ENCODE measurements at places on chromosomes 16 and 17.

DNA sequence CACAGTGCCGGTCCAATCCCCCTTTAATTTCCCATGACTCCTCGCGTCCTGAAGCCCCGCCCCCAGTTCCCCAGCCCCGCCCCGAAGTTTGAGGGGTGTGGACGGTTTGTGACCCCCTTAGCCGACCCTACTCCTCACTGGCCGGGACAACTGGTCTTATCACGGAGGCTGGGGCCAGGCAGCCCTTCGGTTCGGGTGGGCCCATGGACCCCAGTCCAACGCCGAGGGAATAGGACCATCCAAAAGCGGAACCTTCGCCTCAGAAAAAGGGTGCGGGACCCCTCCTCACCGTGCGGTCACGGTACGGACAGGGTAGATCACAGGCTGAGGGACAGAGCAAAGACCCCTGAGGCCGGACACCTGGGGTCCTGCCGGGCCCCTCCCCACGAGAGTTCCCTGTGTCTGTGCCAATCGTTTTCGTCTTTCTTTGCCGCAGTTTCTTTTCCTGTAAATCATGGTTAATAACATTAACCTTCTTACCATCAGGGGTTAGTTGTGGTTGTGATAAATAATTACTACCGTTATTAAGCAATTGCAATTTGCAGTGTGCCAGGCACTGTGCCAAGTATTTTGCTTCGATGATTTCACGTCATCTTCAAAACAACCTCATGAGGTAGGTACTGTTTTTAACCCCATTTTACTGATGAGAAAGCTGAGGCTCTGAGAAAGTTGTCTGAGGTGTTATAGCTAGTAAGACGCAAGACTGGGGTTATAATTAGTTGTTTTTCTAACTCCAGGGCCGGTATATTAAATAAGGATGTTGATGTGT lies 543 bp downstream of the TMUB2 start:
- peak; percentile 63 for ATAC-seq

DNA sequence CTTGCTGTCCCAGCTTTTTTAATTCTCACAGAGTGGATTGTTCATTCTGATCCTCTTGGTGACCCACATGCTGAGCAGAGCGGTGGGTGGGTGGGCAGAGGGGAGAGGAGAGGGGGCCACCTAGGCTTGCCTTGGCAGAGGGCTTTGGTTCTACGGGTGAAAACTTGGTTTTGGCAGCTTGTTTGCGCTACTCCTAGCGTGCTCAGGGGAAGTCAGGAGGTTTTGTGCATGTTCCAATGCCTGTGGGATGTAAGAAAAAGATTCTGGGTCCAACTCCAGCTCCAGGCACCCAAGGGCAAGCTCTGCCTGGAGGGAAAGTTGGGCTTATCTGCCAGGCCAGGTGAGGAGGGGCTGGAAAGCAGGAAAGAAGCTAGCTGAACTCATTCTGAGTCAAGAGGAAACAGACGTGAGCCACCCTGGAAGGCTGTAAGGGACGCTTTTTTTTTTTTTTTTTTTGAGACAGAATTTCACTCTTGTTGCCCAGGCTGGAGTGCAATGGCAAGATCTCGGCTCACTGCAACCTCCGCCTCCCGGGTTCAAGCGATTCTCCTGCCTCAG lies 169.1 kb downstream of the WSCD1 start:
- no peak for ATAC-seq

- no peak for ATAC-seq
Measured at GRCh38 chr16:63907251-63907650, 1214.6 kb downstream of the CDH11 start.

GRCh38 chr17:44909681-44910144 lies 5.6 kb downstream of the GFAP start:
- ATAC-seq = no peak

- no peak for ATAC-seq
Measured at GRCh38 chr16:74321356-74321755, 24.7 kb downstream of the PSMD7 start.

GRCh38 chr17:14080847-14081251 lies 11.5 kb downstream of the COX10 start:
- no peak for ATAC-seq

DNA sequence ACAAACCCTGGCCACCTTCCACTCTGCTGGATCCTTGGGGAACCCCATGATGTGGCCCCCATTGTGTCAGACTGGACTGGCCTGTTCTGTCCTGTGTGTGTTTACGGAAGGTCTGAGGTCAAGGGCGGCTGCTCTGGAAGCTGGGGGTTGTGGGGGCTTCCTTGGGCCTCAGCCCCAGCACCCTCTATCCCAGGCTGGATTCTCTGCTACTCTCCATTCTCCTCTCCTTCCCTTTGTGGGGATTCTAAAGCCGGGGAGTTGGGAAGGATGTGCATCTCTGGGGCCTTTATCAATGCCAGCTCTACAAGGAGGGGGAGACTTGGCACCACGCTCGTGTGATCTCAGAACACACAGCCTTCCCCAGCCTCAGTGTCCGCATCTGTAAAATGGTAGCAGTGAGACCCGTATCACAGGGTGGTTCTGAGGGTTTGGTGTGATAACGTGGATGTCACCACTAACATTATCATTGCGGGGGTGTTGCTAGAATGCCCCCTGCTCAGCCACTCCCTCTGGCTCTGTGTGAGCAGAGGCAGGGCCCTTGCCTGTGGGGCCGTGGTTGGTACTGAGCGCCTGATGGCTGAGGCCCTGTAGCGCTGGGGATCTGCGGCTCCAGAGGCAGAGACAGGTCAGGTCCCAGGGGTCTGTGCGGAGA lies 18.1 kb downstream of the ADGRG1 start:
- ATAC-seq = no peak

DNA sequence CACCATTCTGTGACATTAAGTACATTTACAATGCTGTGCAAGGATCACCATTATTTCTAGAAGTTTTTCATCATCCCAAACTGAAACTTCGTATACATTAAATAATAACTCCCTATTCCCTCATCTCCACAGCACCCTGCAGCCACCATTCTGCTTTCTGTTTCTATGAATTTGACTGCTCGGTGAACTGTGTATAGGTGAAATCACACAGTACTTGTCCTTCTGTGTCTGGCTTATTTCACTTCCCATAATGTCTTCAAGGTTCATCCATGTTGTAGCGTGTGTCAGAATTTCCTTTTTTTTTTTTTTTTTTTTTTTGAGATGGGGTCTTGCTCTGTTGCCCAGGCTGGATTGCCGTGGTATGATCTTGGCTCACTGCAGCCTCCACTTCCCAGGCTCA lies 20.4 kb downstream of the RAP1GAP2 start:
- ATAC-seq = no peak

DNA sequence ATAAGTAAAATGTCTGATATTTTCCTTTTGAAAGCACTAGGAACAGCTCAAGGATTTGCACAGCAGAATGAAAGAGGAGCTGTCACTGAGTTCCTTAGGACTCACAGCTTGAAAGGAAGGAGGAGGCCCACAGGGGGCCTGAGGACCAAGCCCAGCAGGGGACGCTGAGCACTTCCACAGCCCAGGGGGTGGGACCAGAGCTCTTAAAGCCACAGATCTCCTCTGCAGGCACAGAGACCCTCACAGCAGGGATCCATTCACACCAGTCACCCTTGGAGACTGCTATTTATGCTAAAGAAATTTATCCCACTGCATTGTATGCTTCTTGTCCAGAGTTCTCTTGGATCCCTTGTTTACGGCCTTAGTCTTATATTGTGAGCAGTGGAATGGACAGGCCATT lies 253.3 kb downstream of the STX8 start:
- ATAC-seq = no peak

GRCh38 chr16:79042886-79043285 lies 557.7 kb downstream of the MAF start:
- ATAC-seq = no peak

GRCh38 chr16:4272114-4272956 lies 488 bp downstream of the TFAP4 start:
- peak; percentile 11 for ATAC-seq

DNA sequence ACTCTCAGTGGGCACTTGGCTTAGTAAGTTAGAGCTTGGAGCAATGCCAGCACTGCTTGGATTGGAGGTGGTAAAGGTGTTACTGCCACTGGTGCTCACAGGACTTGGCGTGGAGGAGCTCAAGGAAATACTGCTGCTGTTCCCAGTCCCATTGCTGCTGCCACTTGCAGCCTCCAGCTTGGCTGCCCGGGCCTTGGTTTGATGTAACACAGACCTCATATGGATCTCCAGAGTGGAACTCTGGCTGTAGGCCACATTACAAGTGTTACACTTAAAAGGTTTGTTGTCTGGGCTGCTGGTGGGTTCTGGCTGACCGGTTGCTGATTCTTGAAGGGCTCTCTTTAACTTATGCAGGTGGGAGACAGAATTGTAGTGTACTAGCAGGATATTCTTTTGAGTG lies 250.3 kb downstream of the ZFHX3 start:
- no peak for ATAC-seq

- no peak for ATAC-seq
Measured at GRCh38 chr16:61366006-61366405, 670.2 kb downstream of the CDH8 start.

DNA sequence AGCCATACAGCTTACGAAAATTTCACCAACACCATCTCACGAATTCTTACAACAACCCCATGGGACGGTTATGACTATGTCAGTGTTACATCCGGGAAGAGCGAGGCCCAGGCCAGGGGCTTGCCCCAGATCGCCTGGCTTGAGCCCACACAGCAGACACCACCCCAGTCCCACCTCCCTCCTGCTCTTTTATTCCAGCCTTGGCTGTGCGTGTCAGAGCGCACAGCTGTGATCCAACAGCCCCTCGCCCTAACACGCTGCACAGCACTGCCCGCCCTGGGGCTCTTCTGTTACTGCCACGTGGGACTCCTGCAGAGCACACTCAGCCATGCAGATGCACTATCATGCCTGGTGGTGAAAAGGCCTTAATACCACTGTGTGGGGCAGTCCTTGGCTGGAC lies 127.9 kb downstream of the ENGASE start:
- no peak for ATAC-seq

- no peak for ATAC-seq
Measured at GRCh38 chr17:77425791-77426641, 285.2 kb downstream of the SEC14L1 start.

- no peak for ATAC-seq
Measured at GRCh38 chr17:76204277-76204676, 36.0 kb downstream of the RNF157 start.

- ATAC-seq = no peak
Measured at GRCh38 chr17:69223809-69224208, 4.8 kb downstream of the ABCA10 start.

DNA sequence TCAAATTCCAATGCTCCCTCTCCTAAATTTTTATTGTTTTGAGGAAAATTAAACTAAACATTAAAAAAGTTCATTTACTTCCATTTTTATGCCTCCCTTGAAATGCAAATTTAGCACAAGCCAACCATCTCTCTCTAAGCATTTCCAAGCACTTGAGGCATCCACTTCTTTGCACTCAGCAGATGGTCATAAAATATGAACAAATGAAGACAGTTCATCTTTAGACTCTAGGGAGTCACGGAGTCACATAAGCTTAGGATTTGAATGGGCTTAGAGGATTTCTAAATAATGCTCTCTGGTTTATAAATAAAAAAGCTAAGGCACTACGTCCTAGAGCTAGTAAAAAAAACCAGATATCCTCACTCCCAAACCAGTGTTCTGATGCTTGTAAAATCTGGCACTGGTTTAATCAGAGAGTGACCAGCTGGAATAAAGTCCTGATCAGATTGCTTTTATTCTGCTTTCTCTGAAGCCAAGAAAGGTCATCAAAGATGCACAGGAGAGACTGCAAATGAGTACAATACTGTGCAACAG lies 204.2 kb downstream of the CA10 start:
- no peak for ATAC-seq

- peak; percentile 92 for ATAC-seq
Measured at GRCh38 chr16:72099377-72099818, 5.8 kb downstream of the DHX38 start.

GRCh38 chr16:1839554-1839953 lies 12.5 kb downstream of the FAHD1 start:
- ATAC-seq = no peak

GRCh38 chr16:27066668-27067537 lies at the start of gene C16orf82:
C16orf82 (plus strand) TSS chr16:27066927.
- ATAC-seq = no peak

- ATAC-seq = no peak
Measured at GRCh38 chr17:65598746-65599145, 37.3 kb upstream of the AXIN2 start.

Measured in activated CD4-positive, CD25-positive, alpha-beta regulatory T cell treated with anti-CD3 and anti-CD28 coated beads, Interleukin-2, amount 50 U/mL, for 24 hours (primary cell).